ENCODE measurements at places on chromosomes 6 and 20.

GRCh38 chr6:101126501-101126900, 245.4 kb upstream of the ASCC3 start:
- no peak for DNase-seq

DNA sequence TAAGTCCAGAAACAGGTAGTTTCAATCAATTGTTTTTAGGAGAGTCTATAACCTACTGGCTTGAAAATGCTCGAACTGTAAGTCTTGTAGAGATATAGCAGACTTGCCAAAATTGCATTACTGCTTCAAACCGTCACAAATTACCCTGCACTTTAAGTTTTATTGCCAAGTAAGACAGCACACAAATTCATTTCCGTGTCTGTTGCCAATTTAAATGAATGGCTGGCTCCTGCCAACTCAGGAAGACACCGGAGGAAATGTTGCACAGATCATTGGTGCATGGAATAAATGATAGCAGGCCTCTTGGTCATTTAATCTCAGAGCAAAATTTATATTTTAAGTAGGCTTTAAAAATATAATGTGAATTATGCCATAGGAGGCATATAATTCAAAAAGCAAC, 438.1 kb downstream of the HACE1 start:
- no peak for DNase-seq

GRCh38 chr6:107121964-107122495, 6.7 kb upstream of the BEND3 start:
- DNase-seq: no peak

DNA sequence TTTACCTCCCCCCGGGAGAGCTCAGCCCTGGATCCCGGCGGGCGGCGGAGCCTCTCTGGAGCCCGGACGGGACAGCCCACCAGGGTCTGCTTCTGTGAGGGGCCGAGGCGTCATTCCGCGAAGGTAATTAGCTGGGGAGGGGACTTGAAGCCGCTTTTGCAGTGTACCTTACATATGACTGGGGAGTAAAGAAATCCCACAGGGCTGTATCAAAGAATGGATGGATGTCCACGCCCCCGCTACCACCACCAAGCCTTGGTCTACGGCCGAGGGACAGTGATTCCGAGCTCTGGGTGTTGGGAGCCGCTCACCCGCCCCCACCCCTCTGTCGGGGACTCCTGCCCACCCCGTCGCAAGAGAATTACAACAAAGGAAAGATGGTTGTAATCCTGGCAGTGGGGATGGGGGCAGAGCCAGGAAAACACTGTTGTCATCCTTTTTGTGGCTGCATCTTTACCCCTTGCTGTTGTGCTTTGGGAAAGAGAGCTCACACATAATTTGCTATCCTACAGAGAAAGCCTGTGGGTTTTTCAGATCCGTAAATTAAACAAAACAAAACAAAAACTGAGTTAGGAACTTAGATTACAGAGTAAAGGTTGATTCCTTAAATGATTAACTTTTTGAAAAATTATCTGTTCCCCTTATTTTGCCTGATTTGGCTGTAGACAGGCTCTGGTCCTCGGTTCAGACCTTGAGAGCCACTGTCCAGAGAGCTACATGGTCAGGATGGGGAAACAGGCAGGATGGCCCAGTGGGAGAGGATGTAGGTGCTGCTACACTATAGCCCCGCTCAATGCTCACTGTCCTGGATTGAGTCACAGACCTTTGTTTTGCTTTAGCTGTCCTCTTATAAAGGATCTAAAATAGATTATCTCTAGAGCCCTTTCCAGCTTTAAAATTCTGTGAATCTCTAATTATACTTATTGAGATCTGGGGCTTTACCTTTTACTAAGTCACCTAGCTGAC, 997 bp upstream of the FBXO30 start:
- DNase-seq: no peak

DNA sequence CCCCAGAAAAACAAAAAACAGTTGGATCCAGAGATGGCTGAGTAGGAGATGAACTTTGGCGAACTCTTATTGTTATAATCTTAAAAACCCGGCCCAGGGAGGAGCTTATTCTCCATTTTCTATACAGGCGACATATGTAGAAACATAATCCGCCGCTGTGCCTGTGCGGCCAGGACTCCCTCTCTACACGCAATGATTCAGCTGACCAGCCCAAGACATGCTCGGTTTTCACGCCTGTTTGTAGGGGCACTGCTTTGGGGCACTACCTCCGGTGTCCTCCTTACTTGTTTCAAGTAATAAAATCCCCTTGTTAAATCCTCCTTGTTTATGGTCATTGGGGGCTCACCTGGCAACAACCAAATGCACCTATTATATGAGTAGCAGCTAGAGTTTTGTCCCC, 89.9 kb downstream of the SEL1L2 start:
- no peak for DNase-seq

- DNase-seq: no peak
Measured at GRCh38 chr6:154301839-154302752, 54.5 kb downstream of the IPCEF1 start.

GRCh38 chr6:113625850-113626249, 231.3 kb upstream of the MARCKS start:
- no peak for DNase-seq

- no peak for DNase-seq
Measured at GRCh38 chr20:22354647-22355046, 229.7 kb downstream of the FOXA2 start.

DNA sequence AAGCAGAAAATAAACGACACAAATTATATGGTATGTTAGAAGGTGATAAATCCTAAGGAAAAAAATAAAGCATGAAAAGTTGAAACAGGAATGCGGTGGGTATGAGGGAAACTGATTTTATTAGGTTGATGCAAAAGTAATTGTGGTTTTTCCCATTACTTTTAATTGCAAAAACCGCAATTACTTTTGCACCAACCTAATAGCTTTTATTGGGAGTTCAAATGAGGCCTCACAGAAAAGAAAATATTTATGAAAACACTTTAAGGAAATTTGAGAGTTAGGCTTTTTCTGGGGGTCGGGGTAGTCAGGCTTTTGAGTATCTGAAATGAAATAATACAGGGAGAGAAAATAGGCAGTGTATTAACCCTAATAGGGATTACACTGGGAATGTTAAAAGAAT, 397.0 kb upstream of the KHDRBS2 start:
- no peak for DNase-seq

- no peak for DNase-seq
Measured at GRCh38 chr6:52994839-52995088, 320 bp downstream of the GSTA4 start.

All from activated T-cell treated with anti-CD3 and anti-CD28 coated beads for 24 hours (primary cell).